Globus pallidus (tissue), 1 donor: ENCODE measurements at places on chromosomes 7 and 10.
A peak's percentile ranks its signal among the peaks of the same experiment; 100 is the strongest.

DNA sequence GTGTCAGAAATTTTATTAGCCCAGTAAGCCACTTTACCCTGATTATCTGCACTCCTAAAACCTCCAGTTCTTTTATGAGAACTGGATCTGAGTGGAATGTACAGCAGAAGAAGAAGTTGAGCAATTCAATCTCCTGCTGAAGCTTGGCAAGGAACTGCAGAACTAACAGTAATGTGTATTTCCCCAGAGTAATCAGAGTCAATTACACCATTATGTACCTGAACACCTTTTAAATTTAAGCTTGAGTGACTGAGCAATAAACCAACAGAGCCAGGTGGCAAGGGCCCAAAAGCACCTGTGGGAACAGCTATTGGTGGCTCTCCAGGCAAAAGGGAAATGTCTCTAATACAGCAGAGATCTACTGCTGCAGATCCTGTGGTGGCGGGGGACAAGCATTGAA is 40.1 kb upstream of the AKR1C2 start:
- DNase-seq, result no peak

GRCh38 chr7:6209340-6209739 is 63.1 kb downstream of the CYTH3 start:
- no peak for DNase-seq

DNA sequence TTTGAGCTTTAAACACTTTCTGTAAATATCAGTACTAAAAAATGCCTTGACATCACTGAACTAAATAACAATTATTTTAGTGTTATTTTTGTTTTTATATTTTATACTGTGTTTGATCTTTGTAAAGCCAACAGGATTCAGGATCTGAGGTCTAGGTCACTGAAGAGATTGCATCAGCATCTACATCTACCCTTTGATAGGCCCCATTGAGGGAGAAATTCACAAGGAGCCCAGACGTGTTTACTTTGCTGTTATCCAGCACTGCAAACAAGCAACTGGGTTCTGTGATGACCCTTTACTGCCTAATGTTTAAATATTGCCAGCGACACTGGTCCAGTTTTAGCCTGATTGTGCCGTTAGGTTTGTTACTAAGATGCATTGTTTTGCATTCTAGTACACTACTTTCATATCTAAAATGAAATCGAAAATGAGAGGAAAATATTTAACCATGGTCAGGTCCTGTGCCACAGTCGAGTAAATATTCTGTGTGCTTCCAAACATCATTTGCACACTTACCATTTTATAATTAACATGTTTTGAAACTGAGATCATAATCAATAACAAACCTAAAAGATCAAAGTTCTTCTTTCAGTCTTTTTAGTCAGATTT is 48.7 kb downstream of the SP8 start:
- no peak for DNase-seq

GRCh38 chr7:99560834-99561736 is 2.6 kb downstream of the ZNF655 start:
- DNase-seq, result no peak

DNA sequence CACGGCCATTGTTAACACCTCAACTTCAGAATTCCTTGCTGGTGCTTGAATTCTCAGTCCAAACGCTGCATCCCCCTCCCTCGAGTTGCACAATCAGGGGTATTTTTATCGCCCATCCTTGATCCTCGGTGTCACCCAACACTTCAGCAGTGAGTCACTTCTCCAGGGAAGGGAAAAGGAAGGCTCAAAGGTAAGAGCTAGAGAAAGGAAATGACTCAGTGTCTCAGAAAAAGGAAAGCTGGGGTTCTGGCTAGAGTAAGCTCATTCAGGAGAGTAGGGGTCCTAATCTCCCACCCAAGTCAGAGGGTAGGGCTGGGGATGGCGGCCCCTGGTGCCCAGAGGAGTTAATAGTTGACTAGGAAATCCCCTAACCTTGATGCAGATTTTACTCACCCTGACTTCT is 39.8 kb upstream of the TRIM8 start:
- no peak for DNase-seq

DNA sequence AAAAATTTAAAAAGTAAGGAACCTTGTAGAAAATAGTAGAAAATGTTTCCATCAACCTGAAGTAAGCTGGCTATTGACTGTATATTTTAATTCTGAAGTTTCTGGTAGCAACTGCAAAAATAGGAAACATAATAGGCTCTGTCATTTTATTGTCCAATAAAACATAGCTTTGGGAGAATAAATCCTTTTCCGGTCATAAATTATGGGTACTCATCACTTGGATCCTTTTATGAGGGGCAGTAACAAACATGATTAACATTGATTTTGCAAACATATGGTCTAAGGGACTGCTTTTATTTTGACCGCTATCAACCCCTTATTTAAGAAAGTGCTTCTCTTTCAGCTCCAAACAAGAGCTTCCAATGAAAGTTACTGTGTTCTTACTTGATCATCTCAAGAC is 495.9 kb upstream of the ANKRD30A start:
- no peak for DNase-seq

DNA sequence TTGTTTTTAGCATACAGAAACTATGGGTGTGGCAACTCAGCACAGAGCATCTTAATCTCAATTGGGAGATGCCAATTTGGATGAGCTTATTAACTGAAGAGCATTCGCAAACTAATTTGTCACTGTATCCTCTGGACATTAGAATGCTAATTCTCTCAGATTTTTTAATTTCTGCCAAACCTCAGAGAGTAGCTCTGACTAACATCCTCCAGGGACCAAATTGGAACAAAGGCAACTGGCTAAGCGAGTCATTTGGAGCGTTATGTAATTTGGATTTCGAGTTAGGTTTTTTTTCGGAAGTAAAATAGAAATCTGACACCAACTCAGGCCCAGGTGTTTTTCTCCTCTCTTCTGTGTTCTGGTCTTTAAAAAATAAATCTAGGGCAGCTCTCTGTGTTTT is 201.9 kb downstream of the BMPER start:
- no peak for DNase-seq

DNA sequence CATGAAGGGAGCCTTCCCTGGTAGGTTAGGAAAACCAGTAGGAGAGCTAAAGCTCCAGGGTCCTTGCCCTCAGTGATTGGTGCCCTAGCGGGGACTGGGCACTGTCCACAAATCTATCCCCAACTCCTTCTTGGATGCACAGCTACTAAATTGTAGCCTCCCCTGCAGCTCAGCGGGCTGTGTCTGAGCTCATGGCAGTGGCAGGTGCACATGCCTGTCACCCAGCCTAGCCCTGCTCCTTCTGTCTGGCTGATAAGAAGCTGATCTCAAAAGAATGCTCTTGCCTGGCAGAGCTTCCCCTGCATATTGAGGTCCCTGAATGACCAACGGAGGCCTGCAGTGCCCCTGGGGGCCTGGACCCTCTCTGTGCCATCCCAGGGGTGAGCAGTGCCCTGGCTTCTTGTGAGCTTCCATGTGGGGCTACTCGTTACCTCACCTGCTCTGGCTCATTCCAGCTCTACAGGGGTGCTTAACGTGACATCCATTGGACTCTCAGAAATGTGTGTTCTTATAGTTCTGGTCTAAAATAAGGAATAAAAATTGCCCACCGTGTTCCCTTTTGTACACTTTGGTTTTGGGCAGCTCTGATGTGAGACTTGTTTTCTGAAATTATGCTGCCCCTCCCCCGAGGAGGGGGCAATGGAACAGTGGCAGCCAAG is 59.8 kb upstream of the ANTXRL start:
- no peak for DNase-seq

- DNase-seq, result peak; percentile 62
Observed at GRCh38 chr7:144835155-144835611, 670 bp downstream of the TPK1 start.

DNA sequence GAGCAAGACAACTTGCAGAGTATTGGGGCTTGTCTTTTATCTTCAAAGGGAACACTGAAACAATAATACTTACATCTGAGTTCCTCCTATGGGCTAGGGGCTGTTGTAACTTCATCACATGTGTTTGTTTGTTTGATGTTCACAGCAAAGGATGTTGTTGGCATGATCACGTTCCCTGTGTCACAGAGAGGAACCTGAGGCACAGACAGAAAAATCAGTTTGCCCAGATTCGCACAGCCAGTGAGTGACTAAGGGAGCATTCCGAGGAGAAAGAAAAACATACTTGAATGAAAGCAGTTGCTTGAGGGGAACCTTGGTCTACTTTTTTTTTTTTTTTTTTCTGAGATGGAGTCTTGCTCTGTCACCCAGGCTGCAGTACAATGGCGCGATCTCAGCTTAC is 87.2 kb upstream of the PFKP start:
- no peak for DNase-seq

- no peak for DNase-seq
Observed at GRCh38 chr7:120278773-120279172, 5.8 kb downstream of the KCND2 start.

- no peak for DNase-seq
Observed at GRCh38 chr7:69277366-69277765, 320.9 kb upstream of the AUTS2 start.

- DNase-seq, result no peak
Observed at GRCh38 chr10:71014021-71014805, 125.8 kb upstream of the PCBD1 start.

DNA sequence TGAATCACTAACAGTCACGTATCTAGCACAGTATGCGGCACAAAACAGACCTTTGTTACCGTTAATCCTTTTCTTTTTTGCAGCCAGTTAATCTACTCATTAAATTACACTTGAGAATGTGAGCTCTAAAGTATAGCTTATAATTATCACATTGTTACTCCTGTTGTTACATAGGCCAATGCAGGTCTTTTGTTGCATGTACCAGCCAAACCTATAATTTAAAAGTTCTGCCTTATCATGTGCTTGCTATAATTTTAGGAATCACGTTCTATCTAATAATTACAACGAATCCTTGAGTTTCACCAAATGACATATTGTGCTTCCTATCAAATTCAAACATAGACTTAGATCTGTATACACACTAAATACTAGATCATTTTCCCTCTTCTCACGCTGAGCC is 245.1 kb downstream of the DGKI start:
- no peak for DNase-seq

- DNase-seq, result no peak
Observed at GRCh38 chr7:54090652-54091213, 451.4 kb upstream of the VSTM2A start.

- DNase-seq, result no peak
Observed at GRCh38 chr10:90960355-90960814, 39.5 kb upstream of the ANKRD1 start.

- peak; percentile 26 for DNase-seq
Observed at GRCh38 chr7:71752171-71752935, 620.4 kb downstream of the GALNT17 start.

- DNase-seq, result no peak
Observed at GRCh38 chr7:156666368-156667109, 26.0 kb downstream of the RNF32 start.

GRCh38 chr10:4838743-4839142 is 12.7 kb downstream of the AKR1E2 start:
- DNase-seq, result no peak

GRCh38 chr7:141550386-141551093 is 670 bp upstream of the AGK start:
- DNase-seq, result peak; percentile 21

DNA sequence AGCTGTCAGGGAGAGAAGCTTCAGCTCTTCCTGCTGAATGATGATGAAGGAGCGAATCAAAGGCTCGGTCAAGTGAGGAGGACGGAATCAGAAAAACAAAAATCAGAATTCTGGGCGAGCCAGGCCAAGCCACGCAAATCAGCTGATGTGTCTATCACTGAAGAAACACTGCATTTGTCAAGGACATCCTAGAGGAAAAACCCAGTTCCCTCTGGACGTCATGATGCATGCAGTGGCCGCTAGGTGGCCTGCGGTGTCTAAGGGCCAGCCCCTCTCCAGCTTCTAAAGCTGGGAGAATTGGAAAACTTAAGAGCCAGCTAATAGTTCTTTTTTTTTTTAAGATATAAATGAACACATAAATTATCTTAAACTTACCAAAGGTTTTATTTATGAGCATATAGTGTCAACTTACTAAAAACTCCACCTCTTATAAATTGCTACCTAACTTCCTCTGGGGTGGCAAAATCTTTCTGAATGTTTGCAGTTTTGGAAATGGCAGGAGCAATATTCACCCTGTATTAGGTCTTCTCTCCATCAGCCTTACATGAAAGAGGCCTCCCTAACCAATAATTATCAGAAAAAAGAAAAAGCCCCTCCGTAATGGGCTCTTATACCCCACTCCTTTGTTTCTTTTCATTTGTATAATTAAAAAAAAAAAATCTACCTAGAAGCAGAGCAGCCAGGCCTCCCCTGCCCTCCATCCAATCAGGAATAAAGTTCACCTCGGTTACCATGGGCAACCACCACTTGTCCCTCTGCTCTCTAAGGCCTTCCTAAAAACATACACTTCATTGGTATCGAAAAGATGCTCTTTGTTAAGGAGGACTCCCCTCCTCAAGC is 186.8 kb downstream of the USP6NL start:
- DNase-seq, result peak; percentile 37

DNA sequence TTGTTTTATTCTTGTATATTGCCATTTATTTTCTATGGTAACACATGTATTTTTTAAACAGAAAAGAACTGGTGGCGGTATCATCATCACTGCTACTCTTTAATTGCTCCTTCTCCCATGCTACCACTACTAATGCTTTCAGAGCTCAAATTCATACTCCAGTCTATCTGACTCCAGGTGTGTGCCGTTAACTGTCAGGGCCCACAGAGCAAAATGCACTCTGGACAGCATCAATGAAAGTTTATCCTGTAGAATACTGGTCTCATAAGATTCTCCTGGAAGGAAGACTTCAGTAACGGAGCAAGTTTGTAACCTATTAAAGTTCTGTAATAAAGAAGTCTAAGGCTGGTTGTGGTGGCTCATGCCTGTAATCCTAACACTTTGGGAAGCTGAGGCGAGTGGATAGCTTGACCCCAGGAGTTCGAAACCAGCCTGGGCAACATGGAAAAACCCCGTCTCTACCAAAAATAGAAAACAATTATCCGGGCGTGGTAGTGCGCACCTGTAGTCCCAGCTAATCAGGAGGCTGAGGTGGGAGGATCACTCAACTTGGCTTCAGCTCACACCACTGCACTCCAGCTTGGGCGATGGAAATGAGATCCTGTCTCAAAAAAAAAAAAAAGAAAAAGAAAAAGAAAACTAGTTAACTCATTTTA is 18.4 kb downstream of the ZNRF2 start:
- no peak for DNase-seq

- DNase-seq, result no peak
Observed at GRCh38 chr7:30155481-30155880, 20.7 kb downstream of the MTURN start.

GRCh38 chr7:30987178-30987577 is 23.4 kb downstream of the GHRHR start:
- DNase-seq, result no peak

DNA sequence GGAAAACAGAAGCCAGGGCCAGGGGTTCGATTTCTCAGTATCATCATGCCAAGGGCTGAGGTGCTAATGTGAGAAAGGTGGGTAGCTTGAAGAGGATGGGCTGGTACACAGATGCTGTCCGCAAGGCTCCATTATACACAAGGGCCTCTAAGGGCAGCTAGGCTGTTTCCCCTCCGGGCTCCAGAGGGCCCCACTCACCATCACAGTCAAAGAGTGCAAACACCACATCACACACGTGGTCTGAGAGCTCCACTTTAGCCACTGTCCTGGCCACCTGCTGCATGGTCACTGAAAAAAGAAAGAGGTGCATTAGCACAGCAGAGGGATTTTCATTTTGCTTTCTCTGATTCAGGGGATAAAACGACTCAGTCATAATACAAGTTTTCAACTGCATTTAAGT is 20.9 kb upstream of the DNAJB12 start:
- DNase-seq, result peak; percentile 74

- DNase-seq, result no peak
Observed at GRCh38 chr7:77544518-77544917, 7.4 kb downstream of the PTPN12 start.
